ENCODE measurements at places on chromosomes 5 and 9.
A peak's percentile ranks its signal among the peaks of the same experiment; 100 is the strongest.

DNA sequence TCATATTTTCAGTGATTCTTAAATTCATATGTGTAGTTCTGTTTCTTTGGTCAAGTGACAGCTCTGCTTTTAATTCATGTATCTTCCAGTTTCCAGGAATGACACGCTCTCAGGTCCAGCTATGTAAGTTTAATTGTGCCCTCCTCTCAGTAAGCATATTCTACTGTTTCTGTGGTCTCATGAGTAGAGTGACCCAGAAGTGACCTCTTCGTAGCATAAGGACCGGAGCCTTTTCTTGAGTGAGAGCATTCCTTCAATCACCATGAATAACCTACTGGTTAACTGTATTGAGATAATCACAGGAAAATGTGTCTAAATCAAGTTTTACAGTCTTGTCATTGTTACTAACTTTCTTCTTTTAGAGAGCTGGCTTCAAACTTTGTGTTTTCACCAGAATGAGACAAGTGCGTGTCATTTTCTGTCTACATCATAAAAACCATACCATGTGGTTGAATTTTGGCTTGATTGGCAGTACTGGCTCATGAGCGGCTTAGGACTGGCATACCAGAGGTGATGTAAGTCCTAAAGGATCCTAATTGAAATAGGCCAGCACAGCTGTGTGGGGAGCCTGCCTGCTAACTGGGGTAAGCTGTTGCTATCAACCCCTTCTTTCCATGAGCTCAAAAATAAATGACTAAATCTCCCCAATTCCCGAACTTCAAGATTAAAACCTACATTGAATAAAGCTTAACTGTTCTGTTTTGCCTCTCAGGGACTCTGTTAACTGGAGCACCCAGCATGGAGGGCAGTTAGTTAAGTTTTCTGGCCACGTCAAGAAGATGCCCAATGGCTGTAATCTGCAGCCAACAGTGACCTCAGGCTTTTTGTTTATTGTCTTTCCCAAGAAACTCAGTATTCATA is 4.8 kb downstream of the ADAMTSL1 start:
- no peak overlapping the region for H3K4me3 ChIP-seq
- no peak overlapping the region for H3K27ac ChIP-seq
- H3K36me3 ChIP-seq = no peaks in the 10 kb centered on the region
- peaks cover 11% of the 10 kb centered on the region for H3K4me1 ChIP-seq
- no peak for DNase-seq

DNA sequence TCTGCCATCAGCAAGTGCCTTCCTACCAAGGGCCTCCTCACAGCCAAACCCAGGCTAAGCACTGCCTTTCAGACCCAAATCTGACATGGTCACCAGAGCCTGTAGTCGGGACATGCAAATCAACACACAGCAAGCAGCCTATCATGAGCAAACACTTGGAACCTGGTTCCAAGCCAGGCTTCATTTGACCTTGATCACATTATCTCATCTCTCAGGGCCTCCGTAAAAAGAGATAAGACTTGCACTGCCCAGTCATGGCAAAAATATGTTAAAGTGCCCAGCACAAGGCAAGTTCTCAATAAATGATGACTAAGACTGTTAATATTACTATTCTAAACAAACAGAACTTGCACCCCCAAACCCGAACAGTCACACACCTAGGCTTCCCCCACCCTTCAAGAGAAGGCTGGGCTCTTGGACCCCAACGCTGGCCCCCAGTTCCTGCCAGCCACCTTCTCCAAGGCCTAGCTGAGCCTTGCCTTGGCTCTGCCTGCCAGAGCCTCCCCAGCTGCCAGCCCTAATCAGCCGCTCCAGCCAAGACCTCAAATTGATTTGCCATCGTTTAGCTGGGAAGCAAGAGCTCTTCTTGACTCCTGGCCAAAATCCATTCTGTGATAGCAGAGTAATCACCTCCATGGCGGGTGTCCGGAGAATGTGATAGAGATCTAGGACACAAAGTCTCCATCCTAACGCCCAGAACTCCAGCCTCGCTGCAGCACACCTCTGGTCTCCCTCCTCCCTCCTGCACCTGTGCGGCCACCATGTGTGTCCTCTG is 18.7 kb downstream of the CPLX2 start:
- no peaks in the 10 kb centered on the region for H3K27me3 ChIP-seq
- H3K36me3 ChIP-seq = no peaks in the 10 kb centered on the region
- H3K4me1 ChIP-seq = peaks cover 18% of the 10 kb centered on the region
- DNase-seq = peak; percentile 31
- H3K27ac ChIP-seq = peak overlapping the region; percentile 13

- peaks cover 7% of the 10 kb centered on the region for H3K4me1 ChIP-seq
- no peaks in the 10 kb centered on the region for H3K27me3 ChIP-seq
- H3K36me3 ChIP-seq = no peaks in the 10 kb centered on the region
- no peak overlapping the region for H3K4me3 ChIP-seq
Measured at GRCh38 chr9:86500667-86501435, 146.6 kb upstream of the TUT7 start.

GRCh38 chr5:130462516-130462915 is 558.3 kb downstream of the CHSY3 start:
- no peak overlapping the region for H3K27ac ChIP-seq
- no peaks in the 10 kb centered on the region for H3K27me3 ChIP-seq
- no peaks in the 10 kb centered on the region for H3K4me1 ChIP-seq
- H3K36me3 ChIP-seq = no peaks in the 10 kb centered on the region

DNA sequence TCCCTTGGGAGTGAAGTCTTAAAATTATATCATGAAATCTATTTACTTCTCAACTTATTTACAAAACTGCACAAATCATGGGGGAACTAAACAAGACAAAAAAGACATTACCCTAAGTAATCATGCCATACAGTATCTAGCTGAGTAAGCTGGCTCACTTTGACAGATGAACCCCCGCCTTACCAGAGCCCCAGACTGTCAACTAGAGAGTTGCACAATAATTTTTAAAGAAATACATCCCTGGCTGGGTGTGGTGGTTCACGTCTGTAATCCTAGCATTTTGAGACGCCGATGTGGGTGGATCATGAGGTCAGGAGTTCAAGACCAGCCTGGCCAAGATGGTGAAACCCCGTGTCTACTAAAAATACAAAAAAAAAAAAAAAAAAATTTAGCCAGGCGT is 62.3 kb downstream of the LPAR1 start:
- no peak overlapping the region for H3K27ac ChIP-seq
- no peaks in the 10 kb centered on the region for H3K27me3 ChIP-seq
- no peak overlapping the region for H3K4me3 ChIP-seq
- DNase-seq = no peak
- H3K4me1 ChIP-seq = peaks cover 12% of the 10 kb centered on the region

DNA sequence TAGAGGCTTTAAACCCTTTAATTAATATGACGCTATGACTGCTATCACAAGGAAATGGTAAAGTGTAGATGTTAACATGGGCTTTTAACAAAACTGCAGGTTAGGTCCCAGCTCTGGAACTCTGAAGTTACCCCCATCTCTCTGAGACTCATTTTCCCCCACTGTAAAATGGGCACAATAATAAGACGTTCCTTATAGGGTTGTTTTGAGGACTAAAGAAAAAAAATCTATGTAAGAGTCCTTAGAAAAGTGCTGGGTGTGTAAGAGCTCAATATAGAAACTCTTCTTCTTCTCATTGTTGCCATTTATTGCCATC is 45.8 kb upstream of the STK32A start:
- H3K36me3 ChIP-seq = no peaks in the 10 kb centered on the region
- H3K27me3 ChIP-seq = no peaks in the 10 kb centered on the region
- H3K4me1 ChIP-seq = peaks cover 23% of the 10 kb centered on the region

DNA sequence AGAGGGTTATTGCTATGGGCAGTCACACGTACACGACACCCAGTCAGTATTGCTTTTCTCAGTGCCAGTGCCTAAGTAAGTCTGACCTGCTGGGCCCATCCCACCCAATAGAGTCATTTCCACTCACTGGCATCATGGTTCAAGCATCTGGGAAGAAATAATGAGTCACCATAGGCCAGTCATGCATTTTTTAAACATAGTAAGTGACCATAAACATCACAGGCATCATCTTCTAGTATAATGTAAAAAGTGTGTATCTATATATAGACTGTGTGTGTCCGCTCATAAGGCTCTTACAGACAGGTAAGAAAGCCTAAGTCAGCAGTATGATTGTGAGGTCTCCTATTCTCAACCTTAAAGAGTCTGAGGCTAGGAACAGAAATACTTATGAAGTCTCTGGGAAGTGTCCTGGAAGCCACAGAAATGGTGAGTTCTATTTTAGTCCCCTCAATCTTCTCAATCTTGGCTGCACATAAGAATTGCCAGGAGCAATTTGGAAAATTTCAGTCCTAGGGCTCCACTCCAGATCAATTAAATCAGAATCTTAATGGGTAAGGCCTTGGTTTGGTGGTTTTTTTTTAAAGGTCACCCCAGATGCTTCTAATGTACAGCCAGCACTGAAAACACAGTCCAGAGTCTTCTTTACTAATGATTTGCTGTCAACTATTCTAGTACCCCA is 65.2 kb downstream of the ZNF366 start:
- H3K4me1 ChIP-seq = peaks cover 14% of the 10 kb centered on the region
- no peak overlapping the region for H3K27ac ChIP-seq
- H3K4me3 ChIP-seq = no peak overlapping the region

DNA sequence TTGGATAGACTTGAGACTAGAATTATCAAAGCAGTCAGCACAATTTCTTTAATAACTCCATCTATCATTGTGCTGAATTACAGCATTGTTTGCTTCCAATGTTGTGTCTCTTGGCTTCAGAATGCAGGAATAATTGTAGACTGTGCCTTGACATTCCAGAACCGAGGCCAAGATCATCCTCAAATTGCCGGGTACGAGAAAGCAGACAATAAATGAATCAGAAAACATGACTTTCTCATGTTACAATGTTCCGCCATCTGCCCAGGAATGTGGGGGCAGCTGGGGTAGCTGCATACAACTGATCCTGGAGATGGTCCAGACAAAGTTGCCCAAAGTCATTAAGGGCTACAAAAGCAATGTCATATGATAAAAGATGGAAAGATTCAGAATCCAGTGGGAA is 206.2 kb upstream of the SGCD start:
- H3K27me3 ChIP-seq = no peaks in the 10 kb centered on the region
- no peak for DNase-seq
- H3K4me1 ChIP-seq = no peaks in the 10 kb centered on the region
- no peak overlapping the region for H3K4me3 ChIP-seq
- no peak overlapping the region for H3K27ac ChIP-seq
- no peaks in the 10 kb centered on the region for H3K36me3 ChIP-seq

DNA sequence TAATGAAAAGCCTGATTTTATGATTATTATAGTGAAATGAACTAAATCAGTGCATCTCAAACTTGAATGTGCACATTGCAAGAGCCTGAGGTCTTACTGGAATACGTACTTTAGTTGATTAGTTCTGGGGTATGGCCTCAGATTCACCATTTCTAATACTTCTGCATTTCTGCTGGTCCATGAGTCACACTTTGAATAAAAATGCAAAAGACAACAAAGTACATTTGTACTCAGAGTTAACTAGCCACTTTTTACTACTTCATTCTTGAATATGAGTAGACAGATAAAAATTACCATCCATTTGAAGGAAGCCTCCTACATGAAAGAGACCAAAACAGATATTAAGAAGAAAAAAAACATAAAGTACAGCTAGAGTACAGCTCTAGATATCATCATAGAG is 27.1 kb upstream of the PRR16 start:
- no peak overlapping the region for H3K4me3 ChIP-seq
- no peaks in the 10 kb centered on the region for H3K36me3 ChIP-seq
- DNase-seq = no peak

DNA sequence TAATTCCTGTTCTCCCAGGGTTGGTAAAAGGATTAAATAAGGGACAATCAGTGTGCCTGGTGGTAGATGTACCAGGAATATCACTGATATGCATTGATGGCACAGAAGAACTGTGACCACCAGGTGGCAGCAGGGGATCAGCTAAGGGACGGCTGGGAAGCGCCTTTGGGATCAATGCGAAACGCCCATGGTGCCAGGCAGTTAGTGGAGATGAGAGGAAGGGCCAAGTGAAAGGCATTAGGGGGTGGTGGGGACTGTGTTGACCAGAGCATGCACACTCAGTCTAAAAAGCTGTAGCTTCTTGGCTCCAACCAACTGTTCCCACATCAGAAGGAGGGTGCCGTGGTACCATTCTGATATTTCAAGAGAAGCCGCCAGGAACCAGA is 55.6 kb downstream of the ARHGEF37 start:
- H3K4me3 ChIP-seq = no peak overlapping the region
- H3K27me3 ChIP-seq = no peaks in the 10 kb centered on the region
- no peaks in the 10 kb centered on the region for H3K36me3 ChIP-seq
- DNase-seq = peak; percentile 82

- no peaks in the 10 kb centered on the region for H3K4me1 ChIP-seq
- no peak overlapping the region for H3K4me3 ChIP-seq
- H3K27me3 ChIP-seq = no peaks in the 10 kb centered on the region
- DNase-seq = no peak
- no peaks in the 10 kb centered on the region for H3K36me3 ChIP-seq
Measured at GRCh38 chr9:106321394-106322180, 541.4 kb upstream of the ZNF462 start.

DNA sequence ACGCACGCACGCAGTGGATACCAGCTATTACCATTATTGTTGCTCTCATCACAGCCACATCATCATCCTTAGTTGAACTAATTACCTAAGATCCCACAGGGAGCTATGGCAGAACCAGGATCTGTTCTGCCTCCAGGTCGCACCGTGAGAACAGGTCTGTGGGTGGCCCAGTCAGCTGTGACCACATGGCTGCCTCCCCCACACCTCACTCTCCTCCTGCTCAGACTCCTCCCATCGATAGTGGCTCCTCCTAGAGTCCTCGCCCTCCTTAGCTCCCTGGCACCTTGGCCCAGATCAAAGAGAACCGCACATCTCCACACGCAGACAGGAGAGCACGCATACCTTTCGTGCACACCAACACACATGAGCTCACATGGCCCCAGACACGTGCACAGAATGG is 32.4 kb upstream of the RPL26L1 start:
- H3K36me3 ChIP-seq = no peaks in the 10 kb centered on the region
- DNase-seq = no peak

GRCh38 chr5:95878417-95879323 is 56.1 kb upstream of the GLRX start:
- H3K36me3 ChIP-seq = no peaks in the 10 kb centered on the region
- H3K4me1 ChIP-seq = peaks cover 28% of the 10 kb centered on the region
- DNase-seq = no peak
- H3K4me3 ChIP-seq = no peak overlapping the region

GRCh38 chr9:19201899-19202891 is 28.3 kb upstream of the DENND4C start:
- H3K4me3 ChIP-seq = no peak overlapping the region
- no peaks in the 10 kb centered on the region for H3K36me3 ChIP-seq
- no peaks in the 10 kb centered on the region for H3K27me3 ChIP-seq
- peak overlapping the region; percentile 65 for H3K27ac ChIP-seq
- peak; percentile 27 for DNase-seq

- peaks cover 38% of the 10 kb centered on the region for H3K36me3 ChIP-seq
- H3K4me1 ChIP-seq = no peaks in the 10 kb centered on the region
- DNase-seq = no peak
- H3K27me3 ChIP-seq = no peaks in the 10 kb centered on the region
- no peak overlapping the region for H3K27ac ChIP-seq
Measured at GRCh38 chr5:138557677-138558076, 14.6 kb upstream of the ETF1 start.

- no peak overlapping the region for H3K4me3 ChIP-seq
- H3K4me1 ChIP-seq = peaks cover 13% of the 10 kb centered on the region
- peak; percentile 47 for DNase-seq
- no peak overlapping the region for H3K27ac ChIP-seq
- H3K27me3 ChIP-seq = no peaks in the 10 kb centered on the region
- H3K36me3 ChIP-seq = no peaks in the 10 kb centered on the region
Measured at GRCh38 chr9:96177005-96177718, 124.8 kb downstream of the HSD17B3 start.

Measured in body of pancreas (tissue), 4 donors.